ENCODE measurements at places on chromosomes 1 and 21. TPM values are rescaled to one million over a fixed set of nuclear protein-coding genes. Genes with fewer than 3 reads are reported as not detected.

CGN gene
- polyA plus RNA-seq: 0.09 TPM

MNDA gene
- 23.3 TPM for polyA plus RNA-seq

DNA sequence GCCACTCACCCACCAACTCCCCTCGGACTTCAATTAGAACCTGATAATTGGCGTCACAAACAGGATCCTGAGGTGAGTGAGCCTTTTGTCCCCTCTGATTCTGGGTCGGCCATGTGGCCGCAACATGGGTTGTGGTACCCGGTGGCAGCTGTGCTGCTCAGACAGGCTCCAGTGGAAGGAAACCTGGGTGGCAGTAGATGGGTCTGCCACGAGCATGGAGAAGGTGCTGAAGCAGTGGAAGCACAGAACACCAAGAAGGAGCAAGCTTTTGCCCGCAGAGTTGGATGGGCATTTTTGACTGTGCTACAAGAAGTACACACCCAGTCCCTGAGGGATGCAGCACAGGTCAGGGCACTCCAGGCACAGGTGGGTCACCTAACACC lies 16.5 kb upstream of the UBE2U start:
- no peak for DNase-seq

GRCh38 chr21:37146320-37147235 lies 73.5 kb downstream of the TTC3 start:
- DNase-seq: no peak
